ENCODE measurements at places on chromosomes 6 and 20.

DNA sequence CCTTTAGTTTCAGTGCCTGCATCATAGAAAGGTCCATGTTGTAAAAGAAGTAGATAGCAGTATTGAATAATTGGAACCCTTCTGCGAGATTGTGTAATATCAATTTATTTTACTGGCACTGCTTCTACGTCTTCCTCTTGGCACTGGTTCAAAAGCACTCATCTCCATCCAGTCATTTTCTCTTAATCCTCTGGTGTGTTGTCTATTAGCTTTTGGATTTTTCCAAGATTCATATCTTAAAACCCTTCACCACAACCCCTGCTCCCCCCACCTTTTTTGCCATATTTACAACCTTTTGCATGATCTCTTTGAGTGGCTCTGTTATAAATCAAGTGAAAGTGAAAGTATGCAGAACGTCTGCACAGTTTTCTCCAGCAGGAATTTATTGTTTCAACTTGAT is 76.6 kb upstream of the HSF2 start:
- DNase-seq, result no peak

GRCh38 chr20:63876489-63877036 is 11.5 kb downstream of the TPD52L2 start:
- no peak for DNase-seq

GRCh38 chr6:141426400-141426980 is 706.2 kb upstream of the GJE1 start:
- DNase-seq, result no peak

- DNase-seq, result no peak
These were observed 28.4 kb upstream of the GSTA3 start for GRCh38 chr6:52937908-52938307.

DNA sequence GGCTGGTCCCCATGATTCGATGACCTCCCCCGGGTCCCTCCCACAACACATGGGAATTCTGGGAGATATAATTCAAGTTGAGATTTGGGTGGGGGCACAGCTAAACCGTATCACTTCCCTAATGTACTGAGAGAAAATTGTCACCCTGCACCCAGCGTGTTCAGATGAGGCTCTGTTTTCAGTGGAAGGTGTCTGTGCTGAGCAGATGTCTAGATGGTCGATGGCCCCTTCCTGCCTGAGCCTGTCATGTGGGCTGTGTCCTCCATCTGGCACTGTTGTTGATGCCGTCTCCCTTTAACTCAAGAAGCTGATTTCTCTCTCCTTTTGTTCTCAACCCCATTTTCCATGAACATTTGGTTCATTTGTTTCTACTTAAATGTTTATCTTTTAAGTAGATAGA is 37.0 kb downstream of the TMEM181 start:
- DNase-seq, result no peak

- DNase-seq, result no peak
These were observed 354.2 kb upstream of the SULF2 start for GRCh38 chr20:48139262-48140041.

- no peak for DNase-seq
These were observed 672 bp upstream of the UBE2V1 start for GRCh38 chr20:50113420-50114224.

DNA sequence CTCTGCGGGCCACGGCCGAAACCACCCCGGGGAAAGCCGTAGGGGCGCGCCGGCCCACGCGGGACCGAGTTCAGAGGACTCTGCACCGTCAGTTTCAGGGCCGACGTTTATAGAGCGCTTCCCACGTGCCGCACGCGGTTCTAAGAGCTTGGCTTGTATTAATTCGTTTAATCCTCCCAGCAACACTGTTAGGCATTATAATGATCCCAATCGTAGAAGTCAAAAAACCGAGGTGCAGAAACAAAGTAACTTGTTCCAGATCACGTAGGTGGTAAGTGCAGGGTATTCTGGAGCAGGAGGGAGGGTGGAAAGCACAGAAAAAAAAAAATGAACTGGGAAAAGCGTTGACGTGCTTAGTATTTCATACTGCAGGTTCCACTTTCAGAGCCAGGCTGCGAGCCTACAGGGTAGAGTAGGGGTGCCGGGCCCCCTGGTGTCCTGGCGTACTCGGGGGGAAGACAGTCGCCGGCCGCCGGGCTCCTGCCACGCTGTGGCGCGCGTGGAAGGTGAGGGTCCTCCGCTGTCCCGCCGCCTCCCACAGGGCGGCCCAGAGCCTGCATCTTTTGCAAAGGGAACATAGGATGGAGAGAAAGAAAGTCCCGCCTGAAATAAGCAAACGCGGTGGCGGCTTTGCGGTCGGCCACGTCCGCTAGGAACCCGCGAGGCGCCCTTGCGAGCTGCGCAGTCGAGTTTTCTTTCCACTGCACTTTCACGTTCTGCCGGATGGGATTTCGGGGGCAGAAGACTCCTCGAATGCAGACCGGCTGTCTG is 10.2 kb upstream of the FOXF2 start:
- no peak for DNase-seq

DNA sequence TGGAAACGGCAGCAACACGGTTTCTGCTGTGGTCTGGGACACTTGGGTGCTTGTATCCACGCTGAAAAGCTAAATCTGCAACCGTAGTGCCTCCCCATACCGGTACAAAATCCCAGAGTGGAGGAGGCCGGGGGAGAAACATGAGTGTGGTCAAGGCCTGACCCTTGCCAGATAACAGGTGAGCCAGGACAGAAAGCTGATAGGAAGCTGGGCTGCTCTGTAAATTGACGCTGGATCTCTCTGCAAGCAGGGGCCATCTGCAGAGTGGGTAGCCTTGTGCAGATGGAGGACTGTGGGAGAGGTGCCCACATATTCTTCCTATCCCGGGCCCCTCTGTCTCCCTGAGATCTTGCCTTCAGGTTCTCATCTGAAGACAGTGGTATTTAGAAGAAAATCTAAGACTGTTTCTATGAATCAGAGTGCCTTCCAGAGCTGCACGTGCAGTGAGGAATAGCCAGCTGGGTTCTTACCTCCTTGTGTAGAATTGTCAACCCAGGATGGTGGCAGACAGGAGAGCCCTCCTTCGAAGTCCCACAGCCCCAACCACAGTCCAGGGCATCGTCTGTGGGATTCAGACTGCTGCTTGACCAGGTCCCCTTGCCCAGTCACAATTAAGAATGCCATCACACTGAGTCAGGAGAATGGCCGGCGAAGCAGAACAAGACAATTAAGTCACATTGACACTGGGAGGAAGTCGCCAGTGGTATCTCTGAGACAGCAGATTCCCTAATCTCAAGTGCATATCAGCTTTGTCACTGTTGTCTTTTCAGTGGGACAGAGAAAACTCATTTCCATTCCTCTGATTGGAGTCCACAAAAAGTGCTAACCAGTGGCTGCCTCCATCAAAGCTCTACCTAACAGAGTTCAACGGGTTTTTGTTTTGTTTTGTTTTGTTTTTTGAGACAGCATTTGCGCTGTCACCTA is 100.0 kb upstream of the RIPOR2 start:
- DNase-seq, result no peak

Data from midbrain (tissue), 1 donor.